ENCODE measurements at places on chromosomes 16 and 17. TPM values are rescaled to one million over a fixed set of nuclear protein-coding genes. Genes with fewer than 3 reads are reported as not detected.

The MEOX1 gene
- total RNA-seq = 13.8 TPM

GRCh38 chr17:31378638-31379037, 12.8 kb upstream of the RAB11FIP4 start:
- no peak for DNase-seq

The C17orf67 gene
- total RNA-seq = 0.51 TPM

- DNase-seq = no peak
Measured at GRCh38 chr17:65685110-65685509, 123.7 kb upstream of the AXIN2 start.

The AGRP gene
- not detected for total RNA-seq

DNA sequence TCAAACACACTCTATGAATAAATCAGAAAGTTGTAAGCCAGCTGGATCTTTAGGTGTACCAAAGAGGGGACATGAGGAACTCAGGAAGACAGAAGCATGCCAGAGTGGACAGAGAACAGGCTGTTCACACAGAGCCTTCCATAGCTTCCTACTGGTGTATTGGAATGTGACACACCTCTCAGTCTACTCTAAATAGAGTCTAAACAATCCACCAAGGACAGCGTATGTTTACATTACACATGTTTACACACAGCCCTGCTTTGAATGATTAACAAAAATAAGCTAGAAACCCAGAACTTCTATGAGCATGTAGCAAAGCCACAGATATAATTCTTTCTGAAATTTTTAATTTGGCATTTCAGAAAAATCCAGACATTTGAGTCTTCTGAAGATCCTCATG, 1279.0 kb upstream of the CDH8 start:
- no peak for DNase-seq

All from right atrium auricular region (tissue), 2 donors.